ENCODE measurements at places on chromosomes 13 and 19.

DNA sequence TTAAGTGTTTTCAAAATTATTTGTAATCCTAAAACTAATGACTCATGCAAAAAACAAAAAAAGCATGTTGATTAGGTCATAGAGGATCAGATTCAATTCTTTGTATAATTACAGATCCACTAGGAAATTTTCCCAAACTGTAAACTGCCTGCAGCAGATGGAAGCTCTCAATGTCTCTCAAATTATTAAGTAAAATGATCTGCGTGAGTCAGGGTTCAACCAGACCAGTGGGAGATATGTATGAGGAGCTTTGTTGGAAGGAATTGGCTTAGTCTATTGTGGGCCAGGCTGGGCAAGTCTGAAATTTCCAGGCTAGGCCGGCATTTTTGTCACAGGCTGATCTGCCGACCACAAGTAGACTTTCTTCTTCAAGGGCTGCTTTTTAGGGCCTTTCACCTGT lies 14.4 kb upstream of the SACS start:
- no peak for DNase-seq

DNA sequence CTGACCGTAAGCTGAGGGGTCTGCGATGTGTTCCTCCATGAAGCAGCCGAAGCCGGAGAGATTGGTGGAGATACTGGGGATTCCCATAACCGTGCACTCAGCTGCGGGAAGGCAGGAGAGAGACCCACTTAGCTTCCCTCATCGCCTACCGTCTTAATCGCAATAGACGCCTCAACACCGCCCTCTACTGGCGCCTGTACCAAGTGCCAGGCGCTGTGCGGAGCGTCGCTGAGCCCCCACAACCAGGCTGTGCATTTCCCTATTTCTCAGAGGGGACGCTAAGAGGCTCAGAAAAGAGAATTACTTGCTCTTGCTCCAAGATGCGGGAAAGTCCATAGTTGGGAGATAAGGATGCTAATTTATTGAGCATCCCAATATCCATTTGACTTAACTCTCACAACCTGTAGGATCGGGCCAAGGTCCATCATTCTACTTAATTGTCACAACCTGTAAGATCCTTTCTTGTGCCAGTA lies 5.8 kb downstream of the FTL start:
- peak; percentile 84 for DNase-seq

GRCh38 chr13:100423375-100423774 lies 165.2 kb downstream of the GGACT start:
- peak; percentile 92 for DNase-seq

- DNase-seq: no peak
Measured at GRCh38 chr19:45090606-45091005, 2.4 kb upstream of the PPP1R37 start.

- no peak for DNase-seq
Measured at GRCh38 chr13:26605845-26606244, 48.4 kb downstream of the WASF3 start.

- DNase-seq: no peak
Measured at GRCh38 chr19:7926727-7927604, 1.0 kb upstream of the CTXN1 start.

DNA sequence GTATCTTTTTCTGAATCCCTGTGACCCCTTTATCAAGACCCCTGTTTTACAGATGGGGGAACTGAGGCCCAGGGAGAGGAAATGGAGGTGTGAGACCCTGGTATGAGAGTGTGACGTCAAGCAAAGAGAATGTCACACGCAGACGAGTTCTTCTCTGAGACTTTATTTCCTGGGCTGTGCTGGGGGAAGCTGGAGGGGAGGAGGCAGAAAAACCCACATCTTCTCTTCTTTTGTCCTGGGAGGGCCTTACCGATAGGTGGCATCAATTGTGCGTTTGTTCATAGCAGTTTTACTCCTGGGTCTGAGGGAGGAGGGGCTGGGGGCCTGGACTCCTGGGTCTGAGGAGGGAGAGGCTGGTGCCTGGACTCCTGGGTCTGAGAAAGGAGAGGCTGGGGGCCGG lies 4.9 kb upstream of the KLK15 start:
- no peak for DNase-seq

DNA sequence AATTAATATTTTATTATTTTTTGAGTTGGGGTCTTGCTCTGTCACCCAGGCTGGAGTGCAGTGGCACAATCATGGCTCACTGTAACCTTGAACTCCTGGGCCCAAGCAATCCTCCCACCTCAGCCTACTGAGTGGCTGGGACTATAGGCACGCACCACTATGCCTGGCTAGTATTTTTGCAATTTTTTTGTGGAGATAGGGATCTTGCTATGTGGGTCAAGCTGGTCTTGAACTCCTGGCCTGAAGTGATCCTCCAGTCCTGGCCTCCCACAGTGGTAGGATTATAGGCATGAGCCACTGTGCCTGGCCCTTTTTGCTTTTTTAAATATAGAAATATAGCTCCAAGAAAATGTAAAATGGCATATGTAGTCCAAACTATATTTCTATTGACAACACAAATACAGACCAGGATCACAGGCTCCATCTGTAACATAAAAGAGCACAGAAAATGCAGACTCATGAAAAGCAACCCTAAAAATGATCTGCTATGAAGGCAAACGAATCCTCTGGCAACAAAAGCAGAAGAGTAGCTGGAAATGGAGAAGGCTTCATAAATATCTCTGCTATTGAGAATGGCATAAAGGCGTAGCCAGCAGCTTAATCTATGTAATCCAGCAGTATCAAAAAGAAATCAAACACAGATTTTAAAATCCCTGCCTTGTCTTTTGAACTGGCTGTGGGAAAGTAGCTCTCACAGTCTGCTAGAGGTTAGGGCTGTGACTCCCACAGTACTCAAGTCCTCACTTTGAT lies 200.6 kb downstream of the LHFPL6 start:
- DNase-seq: no peak

GRCh38 chr13:80121038-80121437 lies 219.9 kb downstream of the SPRY2 start:
- DNase-seq: no peak

DNA sequence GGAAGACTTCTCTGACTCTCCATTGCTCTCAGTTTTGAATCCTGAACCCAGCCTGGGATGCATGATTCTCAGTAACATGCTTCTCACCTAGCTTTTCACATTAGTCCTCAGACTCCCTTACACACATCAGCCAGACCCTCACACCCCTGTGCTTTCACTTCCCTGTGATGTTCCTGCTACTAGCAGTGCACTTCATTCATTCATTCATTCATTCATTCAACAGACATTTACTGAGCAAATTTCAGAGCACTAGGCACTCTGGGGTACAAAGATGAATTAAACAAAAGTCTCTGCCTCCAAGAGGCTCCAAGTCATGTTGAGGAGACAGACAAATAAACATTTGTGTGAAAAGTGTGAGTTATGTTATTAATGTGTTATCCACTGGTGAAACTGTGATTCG lies 145.2 kb downstream of the RXFP2 start:
- DNase-seq: no peak

DNA sequence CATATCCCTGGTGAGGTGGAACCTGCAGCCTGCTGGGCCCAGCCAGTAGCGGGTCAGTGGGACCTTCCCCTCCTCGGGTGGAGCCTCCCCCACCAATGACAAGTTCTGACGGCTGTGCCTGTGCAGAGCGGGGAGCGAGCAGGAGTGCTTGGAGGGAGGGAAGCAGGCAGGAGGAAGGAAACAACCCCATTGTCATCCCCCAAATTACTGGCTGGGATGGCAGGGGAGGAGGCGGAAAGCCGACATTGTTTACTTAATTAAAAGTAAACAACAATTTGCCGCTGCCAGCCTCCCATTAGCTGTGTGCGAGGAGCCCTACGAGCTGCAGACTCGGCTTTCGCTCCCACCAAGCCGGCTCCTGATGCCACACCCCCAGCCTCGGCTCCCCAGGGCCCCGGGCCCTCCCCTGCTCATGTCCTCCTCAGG lies 45.5 kb downstream of the LYL1 start:
- no peak for DNase-seq

DNA sequence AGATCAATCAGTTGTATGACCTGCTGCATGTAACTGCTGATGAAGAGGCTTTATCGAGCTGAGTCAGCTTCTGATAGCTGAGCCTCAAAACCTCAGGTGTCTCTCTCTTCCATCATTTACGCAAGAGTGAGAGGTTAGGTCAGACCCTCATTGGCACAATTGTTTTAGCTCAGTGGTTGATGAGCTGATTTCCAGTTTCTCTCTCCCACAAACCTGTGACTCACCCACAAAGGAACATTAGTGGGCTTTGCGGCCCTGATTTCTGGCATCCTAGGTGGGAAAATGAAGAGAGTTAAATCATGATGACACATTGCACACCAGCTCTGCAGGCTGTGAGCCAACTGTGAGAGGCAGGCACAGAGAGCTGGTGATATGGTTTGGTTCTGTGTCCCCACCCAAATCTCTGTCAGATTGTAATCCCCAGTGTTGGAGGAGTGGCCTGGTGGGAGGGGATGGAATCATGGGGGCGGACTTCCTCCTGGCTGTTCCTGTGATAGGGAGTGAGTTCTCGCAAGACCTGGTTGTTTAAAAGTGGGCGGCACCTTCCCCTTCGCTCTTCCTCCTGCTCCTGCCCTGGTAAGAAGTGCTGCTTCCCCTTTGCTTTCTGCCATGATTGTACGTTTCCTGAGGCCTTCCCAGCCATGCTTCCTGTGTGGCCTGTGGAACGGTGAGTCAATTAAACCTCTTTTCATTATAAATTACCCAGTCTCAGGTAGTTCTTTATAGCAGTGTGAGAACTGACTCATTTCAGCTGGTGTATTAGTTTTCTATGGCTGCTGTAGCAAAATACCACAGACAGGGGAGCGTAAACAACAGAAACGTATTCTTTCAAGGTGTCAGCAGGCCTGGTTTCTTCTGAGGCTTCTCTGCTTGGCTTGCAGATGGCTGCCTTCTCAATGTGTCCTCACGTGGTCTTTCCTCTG lies 33.5 kb upstream of the TMTC4 start:
- no peak for DNase-seq

GRCh38 chr19:16143399-16144215 lies at the start of gene HSH2D:
HSH2D (plus strand) TSS chr19:16143685; CDS start chr19:16148751, 5,066 bp downstream.
- peak; percentile 69 for DNase-seq

DNA sequence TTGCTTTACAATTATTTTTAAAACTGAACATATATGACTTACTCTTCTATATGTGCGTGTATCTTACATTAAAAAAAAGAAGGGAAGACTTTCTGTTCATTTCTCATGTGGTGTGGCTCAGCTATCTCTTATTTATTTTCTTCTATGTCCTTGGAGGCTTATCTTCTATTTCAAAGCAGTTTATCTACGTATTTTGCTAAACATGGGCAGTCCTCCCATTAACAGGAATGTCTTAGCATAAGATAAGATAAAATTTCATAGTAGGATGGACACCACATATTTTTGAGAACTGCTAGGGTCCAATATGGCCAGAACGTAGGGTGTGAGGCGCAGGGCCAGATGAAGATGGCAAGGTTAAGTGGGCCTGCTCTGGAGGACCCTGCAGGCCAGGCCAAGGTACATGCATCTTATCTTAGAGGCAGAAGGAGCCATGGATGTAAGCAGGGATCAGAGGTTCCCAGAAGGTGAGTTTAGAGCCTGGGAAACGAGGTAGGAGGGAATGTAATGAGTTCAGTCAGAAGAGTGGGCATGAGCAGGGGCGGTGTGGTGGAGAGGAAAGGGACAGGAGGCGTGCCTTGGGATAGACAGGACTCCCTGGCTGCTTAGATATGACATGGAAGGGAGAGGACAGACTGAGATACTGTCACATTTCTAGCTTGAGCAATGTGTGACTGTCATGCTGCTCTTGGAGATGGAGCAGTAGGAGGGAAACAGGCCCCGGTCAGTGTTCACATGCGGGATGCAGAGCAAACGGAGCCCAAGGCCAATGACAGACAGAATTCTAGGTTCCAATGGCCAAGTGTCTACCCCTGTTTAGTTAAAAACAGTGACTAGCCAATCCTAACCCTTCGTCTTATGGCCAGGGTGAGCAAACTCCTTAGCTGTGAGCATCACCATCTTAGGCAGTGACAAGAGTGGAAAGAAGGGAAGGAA lies 68.6 kb upstream of the MEDAG start:
- no peak for DNase-seq

DNA sequence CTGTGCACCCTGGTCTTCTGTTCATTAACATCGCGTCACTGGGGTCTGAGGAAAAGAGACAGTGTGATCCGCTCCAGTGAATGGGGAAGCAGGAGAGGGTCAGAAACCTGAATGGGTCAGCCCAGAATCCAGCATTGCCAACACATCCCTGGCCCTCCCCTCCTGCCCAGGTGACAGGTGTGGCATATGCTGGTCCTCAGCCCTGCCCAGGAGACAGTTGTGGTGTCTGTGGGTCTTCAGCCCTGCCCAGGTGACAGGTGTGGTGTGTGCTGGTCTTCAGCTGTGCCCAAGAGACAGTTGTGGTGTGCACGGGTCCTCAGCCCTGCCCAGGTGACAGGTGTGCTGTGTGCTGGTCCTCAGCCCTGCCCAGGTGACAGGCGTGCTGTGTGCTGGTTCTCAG lies 8.0 kb downstream of the TFDP1 start:
- DNase-seq: no peak

GRCh38 chr13:107824635-107825034 lies 390.7 kb downstream of the LIG4 start:
- DNase-seq: no peak

- no peak for DNase-seq
Measured at GRCh38 chr13:106918557-106918860, 350.6 kb upstream of the ARGLU1 start.

GRCh38 chr13:110067355-110068175 lies 239.4 kb downstream of the COL4A1 start:
- DNase-seq: no peak

DNA sequence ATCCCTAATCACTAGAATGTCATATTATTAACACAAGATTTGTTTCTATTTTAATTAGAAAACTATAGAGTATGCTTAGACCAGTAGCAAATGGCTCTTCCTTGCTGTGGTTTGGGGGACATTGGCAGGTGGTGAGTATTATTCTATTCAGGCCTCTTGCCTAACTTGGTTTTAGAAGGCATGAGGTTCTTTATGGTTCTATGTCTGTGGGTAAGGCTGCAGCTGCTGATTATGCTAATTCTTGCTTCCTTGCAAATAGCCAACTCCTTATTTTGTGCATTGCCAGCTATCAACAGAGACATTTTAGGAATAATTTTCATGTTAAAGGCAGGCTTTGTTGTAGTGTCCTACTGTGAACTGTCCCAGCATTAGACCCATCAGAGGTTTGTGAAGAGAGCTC lies 1344.9 kb downstream of the UQCRFS1 start:
- DNase-seq: no peak

- no peak for DNase-seq
Measured at GRCh38 chr13:31610270-31610998, 128.9 kb upstream of the RXFP2 start.

- peak; percentile 65 for DNase-seq
Measured at GRCh38 chr13:52348983-52349780, 56.8 kb downstream of the THSD1 start.

GRCh38 chr13:21639561-21639960 lies 31.3 kb upstream of the FGF9 start:
- DNase-seq: no peak

GRCh38 chr13:65763811-65764210 lies 1466.3 kb downstream of the PCDH9 start:
- no peak for DNase-seq

GRCh38 chr19:45492137-45492626 lies 4.7 kb downstream of the RTN2 start:
- no peak for DNase-seq

DNA sequence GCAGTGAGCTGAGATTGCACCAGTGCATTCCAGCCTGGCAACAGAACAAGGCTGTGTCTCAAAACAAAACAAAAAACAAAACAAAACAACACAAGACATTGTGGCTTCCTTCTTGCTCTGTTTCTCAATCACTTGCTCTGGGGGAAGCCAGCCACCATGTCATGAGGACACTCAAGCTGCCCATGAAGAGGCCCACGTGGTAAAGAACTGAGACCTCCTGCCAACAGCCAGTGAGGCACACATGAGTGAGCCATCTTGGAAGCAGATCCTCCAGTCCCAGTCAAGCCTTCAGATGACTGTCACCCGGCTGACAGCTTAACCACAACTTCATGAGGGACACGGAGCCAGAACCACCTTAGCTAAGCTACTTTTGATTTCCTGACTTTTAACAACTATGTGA lies 25.2 kb downstream of the CPT1C start:
- DNase-seq: peak; percentile 86

Measured in inflammatory macrophage treated with lipopolysaccharide for 4 hours (primary cell).